ENCODE measurements at places on chromosomes 13 and 19.

- no peak for DNase-seq
Measured at GRCh38 chr13:86810361-86810760, 860.8 kb upstream of the SLITRK5 start.

DNA sequence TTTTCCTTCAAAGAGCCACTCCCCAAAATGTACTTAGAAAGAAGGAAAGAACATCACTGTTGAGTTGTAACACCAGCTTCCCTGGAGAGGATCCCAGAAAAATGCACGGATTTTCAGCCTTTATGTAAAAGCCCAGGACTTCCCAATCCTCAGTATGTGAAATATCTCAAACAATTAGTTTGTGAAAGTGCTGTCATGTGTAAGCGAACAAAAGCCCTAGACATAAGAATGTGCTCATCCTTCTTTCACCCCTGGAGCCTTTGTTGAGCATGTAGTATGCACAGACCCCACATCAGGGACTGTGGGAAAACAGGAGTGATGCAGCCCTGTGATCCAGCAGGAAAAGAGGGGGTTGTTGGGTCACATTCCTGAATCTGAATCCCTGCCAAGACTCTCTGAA, 441.4 kb upstream of the ZNF507 start:
- DNase-seq = no peak

DNA sequence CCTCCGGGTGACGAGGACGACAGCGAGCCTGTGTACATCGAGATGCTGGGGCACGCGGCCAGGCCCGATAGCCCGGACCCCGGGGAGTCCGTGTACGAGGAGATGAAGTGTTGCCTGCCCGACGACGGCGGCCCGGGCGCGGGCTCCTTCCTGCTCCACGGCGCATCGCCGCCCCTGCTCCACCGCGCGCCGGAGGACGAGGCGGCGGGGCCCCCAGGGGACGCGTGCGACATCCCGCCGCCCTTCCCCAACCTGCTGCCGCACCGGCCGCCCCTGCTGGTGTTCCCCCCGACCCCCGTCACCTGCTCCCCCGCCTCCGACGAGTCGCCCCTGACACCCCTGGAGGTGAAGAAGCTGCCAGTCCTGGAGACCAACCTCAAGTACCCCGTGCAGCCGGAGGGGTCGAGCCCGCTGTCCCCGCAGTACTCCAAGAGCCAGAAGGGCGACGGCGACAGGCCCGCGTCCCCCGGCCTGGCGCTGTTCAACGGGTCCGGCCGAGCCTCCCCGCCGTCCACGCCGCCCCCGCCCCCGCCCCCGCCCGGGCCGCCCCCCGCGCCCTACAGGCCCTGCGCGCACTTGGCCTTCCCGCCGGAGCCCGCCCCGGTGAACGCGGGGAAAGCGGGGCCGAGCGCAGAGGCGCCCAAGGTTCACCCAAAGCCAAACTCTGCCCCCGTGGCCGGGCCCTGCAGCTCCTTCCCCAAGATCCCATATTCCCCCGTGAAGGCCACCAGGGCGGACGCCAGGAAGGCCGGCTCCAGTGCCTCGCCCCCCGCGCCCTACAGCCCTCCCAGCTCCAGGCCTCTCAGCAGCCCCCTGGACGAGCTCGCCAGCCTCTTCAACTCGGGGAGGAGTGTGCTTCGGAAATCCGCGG, 511.3 kb downstream of the MYO16 start:
- no peak for DNase-seq

GRCh38 chr19:48303367-48303766, 22.0 kb upstream of the EMP3 start:
- DNase-seq = no peak

DNA sequence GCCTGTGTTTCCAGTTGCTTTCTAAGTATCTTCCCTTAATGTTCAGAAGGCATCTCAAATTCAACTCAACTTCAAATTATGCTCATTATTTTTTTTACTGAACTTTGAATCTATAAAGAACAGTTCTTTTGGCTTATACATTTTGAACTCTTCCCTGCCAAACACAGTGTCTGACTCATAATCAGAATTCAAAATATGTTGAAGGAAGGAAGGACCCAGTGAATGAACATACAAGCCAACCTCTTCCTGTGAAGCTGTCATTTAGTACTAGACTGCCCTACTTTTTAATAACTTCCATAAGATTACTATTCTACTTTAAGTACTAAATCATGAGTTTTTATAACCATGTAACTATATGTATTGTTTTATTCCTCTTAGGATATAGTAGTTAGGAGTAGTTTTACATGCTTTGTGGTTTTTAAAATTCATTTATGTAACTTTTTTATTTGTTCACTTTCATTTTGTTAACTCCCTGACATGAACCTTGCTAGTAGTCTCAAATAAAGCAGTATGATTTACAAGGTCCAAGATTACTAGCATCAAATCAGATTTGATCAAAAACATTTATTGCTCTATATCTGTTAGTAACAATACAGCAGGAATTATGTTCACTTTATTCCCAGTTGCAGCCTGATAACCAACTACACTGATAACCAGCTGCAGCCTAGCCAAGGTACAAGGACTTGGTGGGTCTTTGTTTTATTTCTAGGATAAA, 6.4 kb downstream of the NUDT15 start:
- DNase-seq = no peak

GRCh38 chr19:35213663-35214632, 14.6 kb downstream of the FAM187B start:
- DNase-seq = no peak

- no peak for DNase-seq
Measured at GRCh38 chr19:888581-889385, 4.2 kb downstream of the MED16 start.

GRCh38 chr19:1168572-1169410, 5.3 kb downstream of the SBNO2 start:
- peak; percentile 12 for DNase-seq

- DNase-seq = peak; percentile 82
Measured at GRCh38 chr13:25085125-25085742, 10.7 kb upstream of the PABPC3 start.

DNA sequence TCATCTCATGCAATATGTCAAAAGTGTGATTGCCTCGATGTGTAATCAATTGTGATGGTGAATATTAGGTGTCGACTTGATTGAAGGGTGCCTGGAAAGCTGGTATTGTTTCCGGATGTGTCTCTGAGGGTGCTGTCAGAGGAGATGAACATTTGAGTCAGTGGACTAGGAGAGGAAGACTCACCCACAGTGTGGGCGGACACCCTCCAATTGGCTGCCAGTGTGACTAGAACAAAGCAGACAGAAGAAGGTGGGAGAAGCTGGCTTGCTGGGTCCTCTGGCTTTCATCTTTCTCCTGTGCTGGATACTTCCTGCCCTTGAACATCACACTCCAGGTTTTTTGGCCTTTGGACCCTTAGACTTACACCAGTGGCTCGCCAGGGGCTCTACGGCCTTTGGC, 15.5 kb upstream of the CABP5 start:
- no peak for DNase-seq

GRCh38 chr13:72864142-72865011, 82.4 kb downstream of the PIBF1 start:
- no peak for DNase-seq

- DNase-seq = no peak
Measured at GRCh38 chr13:55440465-55441085, 1700.1 kb upstream of the PRR20A start.

DNA sequence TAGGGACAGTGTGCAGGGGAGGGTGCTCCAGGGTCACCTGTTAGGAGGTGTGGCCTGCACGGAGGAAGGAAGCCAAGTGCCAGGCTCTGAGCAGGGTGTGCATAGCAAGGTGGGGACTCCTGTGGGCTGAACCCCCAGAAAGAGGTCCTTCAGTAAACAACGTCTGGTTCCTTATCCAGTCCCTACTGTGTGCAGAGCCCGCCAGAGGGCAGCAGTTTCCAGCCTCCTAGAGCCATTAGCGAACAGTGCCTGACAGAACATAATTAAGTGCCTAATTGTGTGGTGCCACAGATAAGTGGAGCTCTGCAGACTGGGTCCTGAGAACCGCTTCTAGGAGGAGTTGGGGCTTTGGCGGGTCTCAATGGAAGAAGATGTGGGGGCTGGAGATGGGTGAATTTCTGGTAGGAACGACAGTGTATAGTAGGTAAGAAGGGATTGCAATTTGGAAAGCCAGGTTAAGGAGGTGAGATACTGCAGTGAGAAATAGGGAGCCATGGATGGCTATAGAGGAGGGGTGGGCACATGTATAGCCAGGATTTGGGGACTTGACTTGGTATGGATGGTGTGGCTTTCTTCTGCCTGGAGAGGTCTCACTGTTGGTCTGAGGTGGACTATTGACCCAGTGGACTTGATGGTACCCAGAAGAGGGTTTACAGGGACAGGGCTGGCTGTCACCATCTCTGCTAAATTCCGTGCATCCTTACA, 323.1 kb downstream of the ZNF536 start:
- no peak for DNase-seq

DNA sequence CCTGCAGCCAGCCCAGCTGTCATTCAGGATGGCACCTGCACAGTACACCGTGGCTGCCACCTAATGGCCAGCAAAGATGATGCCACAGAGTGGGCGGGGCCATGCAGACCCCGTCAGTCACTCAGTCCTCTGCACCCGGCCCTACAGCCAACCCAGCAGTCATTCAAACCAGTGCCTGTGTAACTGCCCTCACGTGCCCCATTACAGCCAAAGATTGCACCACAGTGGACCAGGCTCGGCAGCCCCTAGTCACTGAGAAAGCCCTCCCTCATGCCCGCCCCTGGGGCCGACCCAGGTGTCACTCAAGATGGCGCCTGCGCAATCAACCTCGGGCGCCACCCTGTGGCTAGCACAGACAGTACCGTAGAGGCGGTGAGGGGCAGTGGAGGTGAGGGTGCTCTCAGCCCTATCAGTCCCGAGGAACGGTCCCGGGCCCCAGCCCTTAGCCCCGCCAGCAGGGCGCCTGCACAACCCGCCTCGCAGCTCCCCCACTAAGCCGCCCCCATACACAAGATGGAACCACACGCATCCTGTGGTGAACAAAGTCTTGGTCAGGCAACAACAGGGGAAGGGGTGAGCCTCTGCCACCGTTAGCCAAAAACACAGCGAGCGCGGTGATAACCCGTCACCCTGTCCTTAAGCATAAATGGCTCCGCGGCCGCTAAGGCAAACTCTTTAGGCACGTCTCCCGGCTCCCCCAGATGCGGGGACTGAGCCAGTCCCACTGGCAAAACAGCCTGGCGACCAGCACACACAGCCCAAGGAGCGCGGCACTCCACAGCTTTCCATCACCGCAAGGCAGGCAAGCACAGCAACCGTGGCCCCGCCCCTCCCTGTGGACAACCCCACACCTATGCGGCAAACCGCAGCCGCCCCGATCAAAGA, 2.3 kb downstream of the PEG3 start:
- DNase-seq = peak; percentile 83

- no peak for DNase-seq
Measured at GRCh38 chr13:100274942-100275506, 186.1 kb downstream of the PCCA start.

GRCh38 chr13:37059848-37060192, 332 bp upstream of the SUPT20H start:
- DNase-seq = no peak

GRCh38 chr13:108313382-108313781, 43.9 kb downstream of the TNFSF13B start:
- no peak for DNase-seq

DNA sequence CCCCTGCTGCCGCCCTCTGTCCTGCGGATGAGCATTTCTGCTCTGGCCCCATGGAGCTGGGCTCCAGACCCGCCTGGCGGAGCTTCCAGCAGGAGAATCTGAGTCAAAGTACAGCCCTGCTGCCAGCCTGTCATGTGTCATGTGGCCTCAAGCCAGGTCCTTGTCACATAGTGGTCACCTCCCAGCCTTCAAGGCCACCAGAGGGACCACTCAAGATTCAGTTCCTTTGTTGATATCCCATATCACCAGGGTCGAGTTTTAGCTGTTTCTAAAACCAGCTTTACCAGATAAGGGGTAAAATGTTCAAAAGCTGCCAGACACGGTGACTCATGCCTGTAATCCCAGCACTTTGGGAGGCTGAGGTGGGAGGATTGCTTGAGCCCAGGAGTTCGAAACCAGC, 13.4 kb downstream of the THOP1 start:
- DNase-seq = no peak

- no peak for DNase-seq
Measured at GRCh38 chr13:52878831-52879230, 30.4 kb upstream of the PCDH8 start.

DNA sequence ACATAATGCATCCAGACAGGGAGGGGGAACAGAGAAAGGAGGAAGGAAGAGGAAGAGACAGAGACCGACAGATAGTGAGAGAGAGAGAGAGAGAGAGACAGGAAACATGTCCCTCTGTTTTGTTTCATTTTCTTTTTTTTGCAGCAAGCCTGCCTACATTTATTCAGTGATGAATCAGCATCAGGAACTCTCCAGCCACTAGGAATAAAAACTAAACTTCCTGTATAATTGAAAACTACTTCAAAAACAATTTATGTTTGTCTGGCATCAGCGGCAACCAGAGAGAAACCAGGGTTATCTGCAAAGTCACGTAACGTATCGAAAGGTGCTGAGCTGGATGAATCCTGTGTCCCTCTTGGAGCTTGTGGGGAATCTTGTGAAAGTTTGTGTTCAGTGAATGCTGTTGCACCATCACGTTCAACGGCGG, 148.6 kb upstream of the SOX21 start:
- DNase-seq = no peak

GRCh38 chr19:4737955-4738600, 14.4 kb upstream of the DPP9 start:
- no peak for DNase-seq

DNA sequence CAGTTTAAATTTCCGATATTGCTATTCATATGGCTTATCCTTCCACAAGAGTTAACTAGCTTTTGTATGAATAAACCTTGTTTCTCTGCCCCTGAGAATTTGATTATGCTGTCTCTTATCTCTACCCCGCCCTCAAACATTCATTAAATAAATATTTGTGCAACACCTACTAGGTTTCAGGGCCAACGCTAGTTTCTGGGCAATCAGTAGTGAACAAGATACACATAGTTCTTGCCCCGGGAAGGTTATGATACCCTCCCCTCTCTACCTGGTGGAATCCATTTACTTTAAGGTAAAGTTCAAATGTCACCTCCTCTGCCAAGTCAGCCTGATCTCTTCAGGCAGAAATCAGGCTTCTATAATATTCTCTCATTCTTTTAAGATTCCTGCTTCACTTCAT, 16.6 kb upstream of the USP12 start:
- DNase-seq = no peak

DNA sequence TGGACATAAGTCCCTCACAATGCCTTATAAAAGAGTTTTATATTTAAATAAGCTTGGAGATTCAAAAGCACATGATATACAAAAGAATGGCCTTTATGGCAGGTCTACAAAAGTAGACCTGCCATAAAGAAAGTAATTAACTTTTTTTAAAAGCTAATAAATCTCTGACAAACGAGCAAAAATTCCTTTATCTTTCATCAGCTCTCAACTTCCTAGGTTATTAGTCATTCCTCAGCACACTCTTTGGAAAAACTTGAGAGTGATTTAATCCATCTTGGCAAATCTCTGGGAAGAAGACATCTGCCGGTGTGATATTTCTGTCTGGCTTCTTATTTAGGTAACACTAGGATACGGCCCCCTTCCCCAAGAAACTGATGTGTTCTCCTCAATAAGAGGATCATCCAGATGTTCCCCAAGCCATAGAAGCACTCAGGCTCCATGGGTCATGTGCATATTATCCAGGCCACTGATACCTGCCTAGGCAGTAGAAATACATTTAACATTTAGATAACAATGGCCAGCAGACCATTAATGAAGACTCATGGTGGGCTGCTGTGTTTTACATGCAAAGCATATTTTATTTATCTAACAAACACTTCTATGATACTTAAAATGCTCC, 372.7 kb downstream of the LIG4 start:
- no peak for DNase-seq

All from midbrain (tissue), 1 donor.